ENCODE measurements at places on chromosomes 3 and 15. TPM values are rescaled to one million over a fixed set of nuclear protein-coding genes. Genes with fewer than 3 reads are reported as not detected.

The NR2E3 gene
- total RNA-seq: 1.2 TPM

The TMEM207 gene
- total RNA-seq: 12.2 TPM

The REC114 gene
- total RNA-seq: not detected

The CHSY1 gene
- 39.9 TPM for total RNA-seq

The SPTSSB gene
- total RNA-seq: 7.4 TPM

The EPB42 gene
- 14.8 TPM for total RNA-seq

The DNAH12 gene
- total RNA-seq: 0.41 TPM

The RARB gene
- total RNA-seq: 76.9 TPM

The ZXDC gene
- 48.3 TPM for total RNA-seq

Data from metanephros (tissue), 2 donors.